T-cell (primary cell): ENCODE measurements at places on chromosomes 13 and 19. TPM values are rescaled to one million over a fixed set of nuclear protein-coding genes. Genes with fewer than 3 reads are reported as not detected.

GRCh38 chr13:110696776-110697175, 9.1 kb downstream of the CARS2 start:
- peaks cover 7% of the 10 kb centered on the region for H3K4me1 ChIP-seq
- H3K4me3 ChIP-seq = no peak overlapping the region
- no peak for DNase-seq
- no peaks in the 10 kb centered on the region for H3K27me3 ChIP-seq
- no peak overlapping the region for H3K27ac ChIP-seq
- peaks cover 17% of the 10 kb centered on the region for H3K36me3 ChIP-seq

GRCh38 chr19:488505-489417, 7.5 kb upstream of the MADCAM1 start:
- H3K36me3 ChIP-seq = no peaks in the 10 kb centered on the region
- peak overlapping the region; percentile 82 for H3K27ac ChIP-seq
- peaks cover 25% of the 10 kb centered on the region for H3K27me3 ChIP-seq
- peak overlapping the region; percentile 70 for H3K4me3 ChIP-seq
- H3K4me1 ChIP-seq = peaks cover 13% of the 10 kb centered on the region
- peak; percentile 94 for DNase-seq

CEBPA gene
- total RNA-seq = 2.0 TPM

KCNRG gene
- 0.47 TPM for total RNA-seq

MICOS13 gene
- total RNA-seq = 29.3 TPM
